Left renal cortex interstitium (tissue), 4 donors: ENCODE measurements at places on chromosomes 13 and 19. TPM values are rescaled to one million over a fixed set of nuclear protein-coding genes. Genes with fewer than 3 reads are reported as not detected.

Gene CBY2
- 0.65 TPM for polyA plus RNA-seq

Gene CYP2F1
- polyA plus RNA-seq = 0.21 TPM

DNA sequence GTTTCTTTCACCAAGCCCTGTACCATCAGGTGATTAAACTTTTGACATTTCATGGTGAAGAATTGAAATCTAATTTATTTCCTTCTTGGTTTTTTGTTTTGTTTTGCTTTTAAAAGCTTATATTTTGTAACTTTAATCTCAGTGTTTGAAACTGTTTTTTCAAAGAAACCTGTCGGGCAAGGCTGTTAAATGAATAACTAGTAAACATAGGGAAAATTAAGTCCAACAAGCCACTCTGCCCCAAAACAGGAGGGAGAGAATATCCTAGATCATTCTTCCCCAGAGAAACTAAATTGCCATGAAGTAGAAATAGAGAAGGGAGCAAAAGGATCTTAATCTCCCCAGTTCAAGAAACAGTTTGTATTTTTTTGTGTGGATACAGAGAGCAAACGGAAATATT lies 98.2 kb downstream of the FREM2 start:
- DNase-seq = no peak

- no peak for DNase-seq
Observed at GRCh38 chr13:67231289-67232000, 1.3 kb upstream of the PCDH9 start.

DNA sequence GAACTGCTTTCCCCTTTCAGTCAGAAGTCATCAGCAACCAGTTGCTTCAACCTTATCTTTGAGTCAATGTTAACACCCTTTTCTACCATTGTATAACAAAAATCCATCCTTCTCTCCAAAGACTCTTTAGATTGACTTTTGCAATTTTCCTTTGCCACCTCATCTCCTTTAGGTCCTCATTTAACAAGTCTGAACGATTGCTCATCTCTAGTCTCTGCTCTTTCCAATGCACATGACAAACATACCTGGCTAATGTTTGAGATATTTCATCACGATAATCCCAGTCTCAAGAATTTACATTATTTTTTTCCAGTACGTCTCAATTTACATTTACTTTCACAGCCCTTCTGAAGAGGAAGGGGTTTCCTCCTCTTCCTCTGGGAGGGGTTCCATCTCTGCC lies 127.5 kb downstream of the KLF12 start:
- DNase-seq = no peak

GRCh38 chr19:1979017-1979416 lies 36.5 kb downstream of the BTBD2 start:
- DNase-seq = no peak

DNA sequence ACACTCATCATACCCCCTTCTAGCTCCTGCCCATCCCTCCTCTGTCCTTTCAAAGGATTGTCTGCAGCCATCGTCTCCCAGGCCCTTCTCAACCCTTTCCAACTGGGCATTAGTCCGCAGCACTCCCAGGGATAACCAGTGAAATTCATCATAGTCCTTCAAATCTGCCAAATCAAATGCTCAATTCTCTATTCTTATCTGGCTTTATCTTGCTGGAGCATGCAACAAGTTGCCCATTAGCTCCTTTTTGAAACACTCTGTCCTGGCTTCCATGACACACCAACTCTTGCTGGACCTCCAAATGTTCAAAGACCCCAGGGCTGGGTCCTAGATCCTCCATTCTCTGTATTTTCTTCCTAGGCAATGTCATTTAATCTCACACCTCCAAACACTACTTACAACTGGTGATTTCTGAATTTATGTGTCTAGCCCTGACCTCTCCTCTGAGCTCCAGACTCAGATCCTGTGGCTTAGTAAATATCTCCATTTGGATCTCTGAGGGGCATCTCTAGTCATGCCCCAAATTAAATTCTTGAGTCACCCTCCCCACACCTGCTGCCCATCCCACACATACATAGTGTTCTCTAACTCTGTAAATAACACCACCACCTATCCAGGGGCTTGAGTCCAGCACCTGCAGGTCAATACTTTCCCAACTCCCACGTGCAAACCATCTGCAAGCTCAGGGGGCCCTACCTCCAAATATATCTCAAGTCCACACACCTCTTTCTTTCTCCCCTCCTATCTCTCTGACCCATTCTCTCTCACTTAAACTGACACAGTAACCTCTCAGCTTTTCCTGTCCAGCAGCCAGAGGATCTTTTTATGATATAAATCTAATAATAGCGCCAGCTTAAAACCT lies 9.1 kb upstream of the ANKRD10 start:
- no peak for DNase-seq

- no peak for DNase-seq
Observed at GRCh38 chr13:77986713-77987112, 68.1 kb upstream of the EDNRB start.
